Activated CD4-positive, CD25-positive, alpha-beta regulatory T cell (primary cell): ENCODE measurements at places on chromosomes 16 and 17.
A peak's percentile ranks its signal among the peaks of the same experiment; 100 is the strongest.

DNA sequence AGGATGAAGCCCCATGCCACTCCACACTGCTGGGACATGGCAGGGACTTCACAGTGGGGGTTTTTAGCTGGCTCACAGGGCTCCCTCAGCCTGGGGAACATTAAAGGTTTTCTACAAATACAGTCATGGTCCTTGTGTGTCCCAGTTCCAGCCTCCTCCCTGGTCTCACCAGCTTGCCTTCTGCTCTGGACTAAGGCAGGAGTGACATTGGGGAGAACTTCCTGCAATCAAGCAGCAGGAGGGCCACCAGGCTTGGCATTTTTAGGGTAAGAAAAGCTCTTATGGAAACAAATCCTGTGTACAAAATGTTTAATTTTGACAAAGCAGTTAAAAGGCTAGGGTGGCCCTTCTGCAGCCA lies 1.9 kb downstream of the PARD6A start:
- DNase-seq: no peak

- no peak for DNase-seq
Observed at GRCh38 chr16:70573451-70574121, 50.0 kb downstream of the SF3B3 start.

GRCh38 chr16:67537270-67537635 lies 8.6 kb downstream of the RIPOR1 start:
- peak; percentile 16 for DNase-seq

DNA sequence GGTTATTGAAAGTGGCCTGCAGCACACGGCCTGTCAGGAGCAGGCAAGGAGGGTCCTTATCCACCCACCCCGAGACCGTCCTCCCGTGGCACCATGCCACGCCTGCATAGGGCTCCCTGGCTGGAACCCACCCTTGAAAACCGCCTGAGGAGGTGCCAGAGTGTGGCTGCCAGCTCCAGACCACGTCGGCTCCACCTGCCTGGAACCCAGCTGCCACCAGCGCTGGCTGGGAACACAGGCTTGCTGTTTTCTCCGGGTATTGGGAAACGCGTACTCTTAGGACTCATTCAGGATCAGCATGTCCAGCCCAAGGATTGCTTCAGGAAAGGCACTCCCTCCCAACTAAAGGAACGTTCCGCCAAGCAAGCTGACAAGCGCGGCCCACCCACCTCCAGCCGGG lies 6.7 kb downstream of the ARL16 start:
- DNase-seq: no peak

DNA sequence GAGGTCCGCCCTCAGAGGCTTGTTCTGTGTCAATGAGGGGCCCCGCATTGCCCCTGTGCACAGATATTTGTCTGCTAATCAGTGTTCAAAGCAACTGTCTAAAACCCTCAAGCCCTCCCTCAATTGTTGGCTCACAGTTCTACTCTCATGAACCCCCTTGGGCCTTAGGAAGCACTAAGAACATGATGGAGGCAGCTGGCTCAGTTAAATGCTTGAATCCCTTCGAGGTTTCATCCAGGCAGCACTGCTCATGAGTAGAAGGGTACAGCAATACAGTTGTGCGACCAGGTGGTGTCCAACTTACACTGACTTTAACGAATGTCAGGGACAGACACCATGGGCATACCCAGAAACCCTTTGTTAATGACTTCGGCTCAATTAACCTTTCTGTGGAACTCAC lies 89.2 kb upstream of the WSCD1 start:
- DNase-seq: no peak

- DNase-seq: no peak
Observed at GRCh38 chr16:89288966-89289365, 71.5 kb downstream of the ZNF778 start.

GRCh38 chr16:77548766-77549165 lies 113.9 kb upstream of the ADAMTS18 start:
- no peak for DNase-seq

DNA sequence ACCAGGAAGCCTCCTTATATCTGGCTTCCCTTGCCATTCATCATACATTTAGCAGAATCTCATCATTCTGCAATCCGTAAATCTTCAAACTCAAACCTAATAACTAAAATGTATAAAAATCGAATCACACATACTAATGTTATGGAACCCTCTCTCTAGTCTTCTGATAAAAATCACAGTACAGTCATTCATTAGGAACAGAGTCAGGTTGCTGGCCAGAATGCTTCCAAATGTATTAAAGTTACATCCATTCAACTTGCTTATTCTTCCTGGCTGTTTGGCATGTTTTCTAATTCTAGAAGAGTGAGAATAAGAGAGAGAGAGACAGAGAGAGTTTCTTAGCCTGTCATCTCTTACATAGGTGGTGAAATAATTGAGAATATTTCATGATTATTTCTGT lies 16.5 kb upstream of the RASL10B start:
- DNase-seq: no peak

DNA sequence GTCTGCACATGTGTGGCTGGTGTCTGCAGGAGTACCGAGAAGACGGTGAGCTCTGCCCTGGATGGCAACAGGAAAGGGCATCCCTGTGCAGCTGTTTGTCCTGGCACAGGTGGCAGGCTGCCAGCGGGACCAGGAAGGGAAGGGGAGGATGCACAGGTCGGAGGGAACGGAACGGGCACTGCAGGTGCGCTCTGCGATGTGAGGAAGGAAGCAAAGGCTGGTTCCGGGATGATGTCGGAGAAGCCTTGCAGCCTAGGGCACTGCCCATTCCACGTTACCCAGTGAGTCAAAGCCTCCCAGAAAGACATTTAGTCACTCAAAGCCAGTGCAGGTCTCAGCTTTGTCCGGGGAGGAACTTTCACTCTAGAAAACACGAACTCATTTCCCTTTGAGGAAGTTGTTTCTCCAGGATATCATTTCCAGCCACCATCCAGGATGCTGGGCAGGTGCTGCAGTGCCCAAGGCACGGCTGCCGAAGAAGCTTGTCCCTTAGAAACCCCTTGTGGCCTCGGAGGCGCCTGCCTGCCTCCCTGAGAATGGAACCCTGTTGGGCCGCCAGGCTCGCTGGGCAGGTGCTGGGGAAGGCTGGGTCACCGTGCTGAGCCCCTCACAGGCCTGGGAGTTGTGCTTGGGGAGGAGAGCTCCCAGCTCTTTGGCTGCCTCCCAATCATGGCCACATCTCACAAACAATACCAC lies 4.5 kb upstream of the TMEM235 start:
- DNase-seq: no peak

GRCh38 chr17:29383686-29384085 lies 6.5 kb upstream of the TAOK1 start:
- no peak for DNase-seq

DNA sequence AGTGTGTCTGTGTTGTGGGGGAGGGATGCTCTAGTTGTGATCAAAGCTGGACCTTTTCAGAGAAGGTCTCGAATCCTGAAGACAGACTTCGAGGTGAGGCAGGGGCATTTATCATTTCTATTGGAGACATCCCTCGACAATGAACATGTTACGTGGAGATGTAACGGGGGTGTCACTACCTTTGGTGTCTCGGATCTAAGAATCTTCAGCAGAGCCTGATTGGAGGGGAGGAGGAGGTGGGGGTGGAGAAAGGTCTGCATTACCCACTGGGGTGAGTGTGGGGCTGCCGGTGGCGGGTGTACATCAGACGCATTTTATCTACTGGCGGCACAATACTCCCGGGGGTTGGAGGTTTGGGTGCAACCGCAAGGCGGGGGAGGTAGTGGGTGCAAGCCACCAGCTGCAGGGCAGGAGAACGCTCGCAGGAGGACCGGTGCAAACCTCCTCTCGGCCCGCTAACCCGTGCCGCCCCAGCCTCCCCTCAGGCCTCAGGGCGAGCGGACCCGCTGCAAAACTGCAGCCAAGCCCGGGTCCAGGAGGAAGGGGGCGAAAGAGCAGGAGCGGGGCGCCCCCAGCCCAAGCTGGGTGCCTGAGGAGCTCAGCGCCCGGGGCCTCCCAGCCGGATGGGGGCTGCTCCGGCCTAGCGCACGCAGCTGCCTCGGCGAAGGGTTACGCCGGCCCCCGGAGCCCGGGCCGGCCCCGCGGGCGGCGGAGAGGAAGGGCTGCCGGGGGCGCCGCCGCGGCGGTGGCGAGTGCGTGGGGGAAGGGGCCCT lies 735 bp downstream of the ZNF652 start:
- peak; percentile 15 for DNase-seq

DNA sequence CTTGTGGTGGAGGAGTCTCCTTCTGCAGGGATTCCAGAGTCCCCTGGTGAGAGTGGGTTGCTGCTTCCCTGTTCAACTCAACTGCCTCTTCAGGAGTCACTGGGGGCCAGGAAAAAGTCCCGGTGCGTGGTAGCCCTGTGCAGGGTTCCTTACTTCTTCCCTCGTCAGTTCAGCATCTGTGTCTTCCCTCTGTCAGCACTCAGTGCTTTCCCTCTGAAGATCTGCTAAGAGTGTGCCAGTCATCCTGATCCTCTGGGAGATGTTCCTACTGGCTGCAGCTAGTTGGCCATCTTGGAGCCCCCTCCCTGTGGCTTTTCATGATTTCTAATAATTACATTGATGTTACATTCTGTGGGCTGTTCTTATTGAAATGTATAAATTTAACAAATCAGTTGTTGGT lies 36.5 kb downstream of the NF1 start:
- DNase-seq: no peak

- DNase-seq: no peak
Observed at GRCh38 chr16:49959552-49960277, 65.3 kb upstream of the CNEP1R1 start.

- no peak for DNase-seq
Observed at GRCh38 chr16:51306116-51306515, 155.0 kb upstream of the SALL1 start.

DNA sequence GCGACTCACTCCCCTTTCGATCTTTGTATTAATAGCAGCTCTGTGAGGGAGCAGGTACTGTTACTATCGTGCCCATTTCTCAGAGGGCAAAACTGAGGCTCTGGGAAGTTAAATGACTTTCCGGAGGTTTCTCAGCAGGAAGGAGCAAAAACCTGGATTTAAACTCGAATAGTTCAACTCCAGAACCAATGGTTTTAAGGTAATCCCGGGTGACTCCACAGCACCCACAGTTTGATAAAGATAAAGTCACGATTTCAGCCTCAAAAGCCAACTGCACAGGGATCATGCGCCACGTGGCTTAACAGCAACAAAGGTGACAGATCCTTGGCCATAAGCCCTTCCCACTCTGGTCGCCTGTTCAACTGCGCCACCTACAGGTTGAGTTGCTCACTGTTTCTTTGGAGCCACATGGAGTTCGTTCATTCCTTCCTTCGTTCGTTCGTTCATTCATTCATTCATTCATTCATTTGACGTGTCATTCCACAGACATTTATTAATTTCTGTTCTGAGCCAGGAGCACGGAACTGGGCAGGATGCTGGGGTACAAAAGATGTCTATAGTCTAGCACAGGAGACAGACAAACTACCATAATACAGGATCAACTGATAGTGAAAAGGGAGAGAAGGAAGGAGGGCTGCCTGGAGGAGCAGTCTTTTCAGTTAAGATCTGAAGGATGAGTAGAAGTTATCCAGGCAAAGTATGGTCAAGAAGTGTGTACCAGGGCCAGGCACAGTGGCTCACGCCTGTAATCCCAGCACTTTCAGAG lies 134.8 kb downstream of the HS3ST2 start:
- DNase-seq: peak; percentile 3

DNA sequence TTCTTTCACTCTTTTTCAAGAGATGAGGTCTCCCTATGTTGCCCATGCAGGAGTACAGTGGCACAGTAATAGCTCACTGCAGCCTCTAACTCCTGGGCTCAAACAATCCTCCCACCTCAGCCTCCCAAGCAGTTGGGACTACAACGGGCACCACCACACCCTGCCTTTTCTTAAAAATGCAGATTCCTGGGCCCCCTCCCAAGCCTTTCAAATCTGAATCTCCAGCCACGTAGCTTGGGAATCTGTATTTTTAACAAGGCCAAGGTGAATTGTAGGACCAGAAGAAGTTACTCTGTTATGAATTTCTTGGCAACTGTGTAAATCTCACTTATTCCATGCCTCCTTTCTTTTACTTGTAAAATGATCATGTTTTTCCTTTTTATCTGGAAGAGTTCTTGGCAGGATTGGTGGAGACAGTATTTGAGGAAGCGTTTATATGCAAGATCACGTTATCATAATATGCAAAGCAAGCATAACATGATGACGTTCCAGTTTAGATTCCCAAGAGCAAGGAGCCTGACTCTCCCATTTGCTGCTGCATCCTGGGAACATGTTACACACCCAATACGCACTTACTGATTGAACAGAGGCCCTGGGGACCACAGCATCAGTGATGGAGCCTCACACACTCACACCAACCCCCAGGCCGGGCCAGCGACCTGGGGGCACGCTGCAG lies 44.5 kb downstream of the LITAF start:
- no peak for DNase-seq
